Left lobe of liver (tissue), 2 donors: ENCODE measurements at places on chromosomes 3 and 15. TPM values are rescaled to one million over a fixed set of nuclear protein-coding genes. Genes with fewer than 3 reads are reported as not detected.
A peak's percentile ranks its signal among the peaks of the same experiment; 100 is the strongest.

DNA sequence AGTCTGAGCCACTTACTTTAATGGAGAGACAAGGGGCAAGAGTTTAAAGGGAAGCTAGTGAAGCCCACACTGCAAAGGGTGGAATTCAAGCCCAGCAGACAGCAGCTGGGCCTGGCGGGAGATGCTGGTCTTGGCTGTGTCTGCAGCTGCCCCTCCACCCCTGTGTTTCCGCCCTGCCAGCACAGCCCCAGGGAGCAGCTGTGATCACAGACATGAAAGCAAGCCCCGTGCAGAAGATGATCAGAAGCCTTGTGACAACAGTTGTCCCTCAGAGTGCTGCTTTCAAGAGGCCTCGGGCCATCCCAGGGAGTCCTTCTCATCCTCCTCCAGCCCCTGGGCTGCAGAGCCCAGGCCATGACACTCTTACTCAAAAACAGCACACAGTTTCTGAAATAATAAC, 24.1 kb upstream of the SLC6A1 start:
- DNase-seq = no peak

Gene FGD5
- total RNA-seq = 4.2 TPM

DNA sequence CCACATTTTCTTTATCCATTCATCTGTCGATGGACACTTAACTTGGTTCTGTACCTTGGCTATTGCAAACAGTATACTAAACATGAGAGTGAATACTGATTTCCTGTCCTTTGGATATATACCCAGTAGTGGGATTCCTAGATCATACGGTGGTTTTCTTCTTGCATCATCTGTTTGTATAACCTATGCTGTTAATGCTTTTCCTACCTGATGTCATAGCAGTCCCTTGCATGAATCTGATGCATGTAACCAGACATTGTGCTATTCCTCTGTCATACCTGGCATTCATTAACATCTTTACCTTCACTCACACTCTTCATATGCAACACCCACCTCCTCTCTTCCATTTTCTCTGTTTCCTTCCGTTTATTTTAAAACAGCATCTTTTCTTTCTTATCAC, 185.2 kb downstream of the KLHL25 start:
- no peak for DNase-seq

DNA sequence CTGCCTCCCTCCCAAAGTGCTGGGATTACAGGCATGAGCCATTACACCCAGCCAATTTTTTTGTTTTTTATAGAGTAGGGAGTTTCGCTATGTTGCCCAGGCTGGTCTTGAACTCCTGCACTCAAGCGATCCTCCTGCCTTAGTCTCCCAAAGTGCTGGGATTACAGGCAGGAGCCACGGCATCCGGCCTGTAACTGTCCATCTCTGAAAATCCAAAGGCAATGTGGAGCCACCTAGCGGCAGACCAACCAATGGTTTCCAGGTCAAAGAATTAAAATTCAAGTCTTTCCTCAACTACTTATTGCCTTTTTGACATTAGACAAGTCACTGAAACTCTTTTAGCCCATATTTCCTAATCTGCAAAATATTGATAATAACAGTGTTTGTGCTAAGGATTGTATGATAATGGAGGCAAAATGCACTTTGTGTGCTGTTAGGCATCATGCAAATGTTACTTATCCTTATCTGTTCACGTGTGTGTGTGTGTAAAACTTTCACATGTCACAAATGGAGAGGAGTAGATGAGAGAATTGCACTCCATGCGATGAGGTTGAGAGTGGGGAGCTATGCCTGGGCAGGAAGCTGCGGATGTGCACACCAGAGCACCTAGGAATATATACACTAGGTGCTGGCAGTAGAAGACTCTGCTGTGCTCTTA, 48.7 kb downstream of the COL8A1 start:
- DNase-seq = peak; percentile 48

Gene DMXL2
- 9.9 TPM for total RNA-seq

GRCh38 chr3:172074032-172074431, 34.7 kb downstream of the FNDC3B start:
- no peak for DNase-seq

DNA sequence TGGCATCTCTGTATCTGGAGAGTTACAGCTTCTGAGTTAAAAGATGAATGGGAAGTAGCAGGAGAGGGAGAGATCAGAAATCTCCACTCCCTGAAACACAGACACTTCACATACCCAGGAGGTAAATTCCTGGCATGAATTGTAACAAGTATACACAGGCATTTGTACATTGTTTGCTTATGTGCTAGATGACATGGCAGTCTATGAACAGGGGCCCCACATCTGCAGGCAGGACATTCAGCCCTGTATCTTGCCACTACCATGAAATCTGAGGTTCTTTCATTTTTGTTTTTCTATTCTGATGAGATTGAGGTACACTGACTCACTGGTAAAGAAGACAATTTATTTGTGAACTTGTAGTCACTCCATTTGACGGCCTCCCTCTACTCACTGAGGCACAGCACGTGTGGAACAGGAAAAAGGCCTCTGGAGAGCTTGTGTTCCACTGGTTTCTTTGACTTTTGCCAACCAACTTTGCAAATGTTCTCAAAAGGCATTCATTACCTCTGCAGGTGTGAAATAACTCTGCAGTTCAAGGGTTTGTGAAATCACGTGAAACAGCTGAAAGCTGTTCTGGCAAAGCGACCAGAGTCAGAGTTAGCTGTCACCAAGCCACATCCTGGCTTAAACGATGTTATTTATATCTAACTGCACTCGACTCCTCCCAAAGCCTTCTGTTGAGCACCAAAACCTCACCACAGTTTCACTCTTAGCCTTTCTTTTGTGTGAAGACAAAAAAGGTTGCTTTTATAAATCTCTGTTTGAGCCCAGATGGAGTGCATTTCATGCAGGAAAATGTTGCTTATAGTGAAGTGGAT, 401.3 kb upstream of the CFAP20DC start:
- no peak for DNase-seq

Gene HYAL1
- total RNA-seq = 140 TPM

GRCh38 chr3:13106308-13107001, 33.2 kb upstream of the IQSEC1 start:
- DNase-seq = no peak

GRCh38 chr15:101810456-101810855, 1.5 kb upstream of the OR4F15 start:
- DNase-seq = no peak

- no peak for DNase-seq
Observed at GRCh38 chr3:191380001-191380400, 49.7 kb upstream of the UTS2B start.

DNA sequence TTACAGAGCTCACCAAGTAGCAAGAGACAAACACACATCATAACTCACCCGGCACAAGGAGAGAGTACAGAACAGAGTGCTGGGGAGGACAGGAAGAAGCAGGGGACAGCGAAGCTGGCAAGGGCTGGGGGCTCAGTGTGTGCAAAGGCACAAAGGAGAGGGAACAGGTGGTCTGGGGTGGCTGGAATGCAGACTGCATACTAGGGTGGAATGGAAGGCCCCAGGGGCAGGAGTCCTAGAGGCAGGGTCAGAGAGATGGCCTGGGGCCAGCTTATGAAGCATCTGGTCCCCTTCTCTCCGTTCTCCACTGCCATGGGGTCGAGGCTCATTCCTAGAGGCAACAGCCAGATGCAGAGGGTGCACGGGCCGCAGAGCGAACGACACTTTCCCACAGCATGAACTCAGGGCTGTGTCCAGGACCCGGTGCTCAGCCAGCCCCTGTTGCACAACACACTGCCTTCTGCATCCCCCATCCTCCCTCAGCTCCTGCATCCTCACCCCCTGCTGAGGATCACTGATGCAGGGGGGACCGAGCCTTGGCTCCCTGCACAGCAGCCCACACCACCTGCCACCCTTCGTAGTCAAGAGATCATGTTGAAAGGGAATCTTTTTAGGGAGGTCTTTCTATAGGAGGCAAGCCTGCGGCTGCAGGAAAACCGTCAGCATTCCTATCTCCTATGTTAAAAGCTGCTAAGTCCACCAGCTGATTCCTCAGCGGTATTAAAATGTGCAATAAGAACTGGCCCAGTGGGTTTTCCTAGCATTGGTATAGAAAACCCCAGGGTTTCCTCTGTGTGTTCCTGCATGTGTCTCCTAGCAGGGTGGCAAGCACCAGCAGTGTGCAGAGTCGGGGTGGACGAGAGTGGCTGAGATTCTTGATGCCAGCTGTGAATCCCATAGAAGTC, 293.5 kb downstream of the UACA start:
- no peak for DNase-seq

DNA sequence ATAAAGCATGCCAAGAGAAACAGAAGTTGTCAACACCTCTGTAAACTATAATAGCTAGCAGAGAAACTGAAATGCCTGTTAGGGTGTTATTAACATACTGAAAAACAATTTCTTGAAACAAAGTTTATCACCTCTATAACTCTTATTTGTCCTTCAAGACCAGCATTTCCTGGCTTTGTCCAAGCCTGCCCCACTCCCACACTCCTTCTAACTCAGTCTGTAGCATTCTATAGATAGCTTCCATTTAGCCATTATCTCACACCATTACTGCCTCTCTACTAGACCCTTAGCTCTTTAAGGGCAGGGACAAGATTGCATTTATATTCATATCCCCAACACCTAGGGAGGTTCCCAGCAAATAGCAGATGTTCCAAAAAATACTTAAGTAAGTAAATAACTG, 36.5 kb downstream of the GK5 start:
- DNase-seq = no peak

DNA sequence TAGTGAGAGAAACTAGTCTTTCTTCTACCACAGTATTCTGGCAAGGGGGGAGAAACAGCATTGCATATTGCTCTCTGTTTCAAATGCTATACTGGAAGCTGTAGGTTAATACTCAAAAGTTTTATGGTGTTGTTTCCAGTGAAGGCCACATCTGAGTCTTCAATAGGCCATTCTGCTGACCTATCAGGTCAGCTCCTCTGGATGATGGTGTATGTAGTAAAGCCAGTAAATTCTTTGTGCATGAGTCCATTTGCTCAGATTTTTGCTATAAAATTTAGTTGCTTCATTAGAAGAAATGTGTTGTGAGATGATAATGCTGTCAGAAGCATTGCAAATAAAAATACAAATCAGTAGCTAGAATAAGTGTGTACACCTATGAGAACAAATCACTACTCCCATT, 64.9 kb upstream of the RBMS3 start:
- DNase-seq = no peak

- no peak for DNase-seq
Observed at GRCh38 chr3:143563786-143564185, 284.5 kb downstream of the SLC9A9 start.

- no peak for DNase-seq
Observed at GRCh38 chr3:148901987-148902791, 37.1 kb downstream of the CPA3 start.

Gene TLR9
- total RNA-seq = not detected

Gene RASA2
- 3.7 TPM for total RNA-seq

Gene ACTL6A
- total RNA-seq = 11.8 TPM

GRCh38 chr3:104629038-104629437, 737.7 kb upstream of the ALCAM start:
- no peak for DNase-seq

GRCh38 chr3:170055209-170055608, 17.4 kb downstream of the GPR160 start:
- no peak for DNase-seq

- no peak for DNase-seq
Observed at GRCh38 chr15:61037031-61037430, 192.1 kb downstream of the RORA start.

- DNase-seq = peak; percentile 37
Observed at GRCh38 chr15:100728371-100729201, 126.2 kb downstream of the ASB7 start.

Gene TNNC1
- 0.25 TPM for total RNA-seq

Gene CPN2
- 159 TPM for total RNA-seq

DNA sequence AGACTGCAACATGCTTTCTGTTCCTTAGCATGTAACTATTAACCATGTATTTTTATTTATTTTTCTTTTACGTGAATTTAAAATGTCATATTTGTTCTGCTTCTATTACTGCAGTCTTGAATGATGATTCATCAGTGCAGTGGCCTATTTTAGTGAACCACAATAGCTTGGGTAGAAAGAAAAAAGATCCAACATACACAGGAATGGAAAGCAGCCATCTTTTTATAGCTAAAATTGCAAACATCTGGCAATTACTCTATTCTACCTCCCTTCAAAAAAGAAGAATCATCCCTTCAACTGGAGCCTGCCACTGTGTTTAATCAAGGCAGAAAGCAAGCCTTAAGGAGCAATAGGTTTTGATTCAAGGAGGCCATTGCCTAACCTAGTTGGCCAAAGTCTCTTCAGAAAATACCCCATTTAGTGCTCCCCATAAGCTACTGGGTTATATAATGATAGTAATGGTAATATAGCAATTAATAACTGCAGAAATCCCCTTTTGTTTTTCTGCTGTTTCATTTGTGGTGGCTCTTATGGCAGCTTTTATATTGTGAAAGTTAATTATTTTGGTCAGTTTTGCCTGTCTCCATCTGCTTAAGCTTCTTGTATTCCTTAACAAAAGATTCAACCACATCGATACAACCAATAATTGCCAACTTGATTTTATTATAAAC, 267.3 kb downstream of the LPP start:
- DNase-seq = no peak

GRCh38 chr3:185151964-185152409, 873 bp downstream of the C3orf70 start:
- DNase-seq = no peak

GRCh38 chr3:43104660-43105595, 951 bp downstream of the POMGNT2 start:
- no peak for DNase-seq

- DNase-seq = no peak
Observed at GRCh38 chr15:84836844-84837243, 19.7 kb downstream of the ALPK3 start.

DNA sequence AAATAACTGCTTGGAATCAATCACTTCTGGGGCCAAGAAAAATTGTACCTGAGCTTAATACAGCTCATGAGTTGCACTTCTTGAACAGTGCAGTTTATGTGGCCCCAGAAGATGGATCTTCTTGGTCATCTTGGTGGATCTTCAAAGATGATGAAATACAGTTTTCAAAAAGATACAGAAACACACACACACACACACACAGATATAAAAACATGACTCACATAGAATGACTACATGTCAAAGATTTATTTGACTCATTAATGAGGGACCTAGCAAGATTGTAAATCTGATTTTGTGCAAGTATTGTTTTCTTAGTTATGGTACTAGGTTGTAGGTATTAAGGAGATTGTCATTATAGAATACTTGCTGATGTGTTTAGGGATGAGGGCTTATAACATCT, 32.6 kb downstream of the PDCD6IP start:
- DNase-seq = no peak

Gene GOLGA6A
- 1.6 TPM for total RNA-seq

Gene GOLGA8G
- total RNA-seq = not detected

Gene SERPINI1
- total RNA-seq = 0.86 TPM

Gene MASP1
- 93.7 TPM for total RNA-seq

DNA sequence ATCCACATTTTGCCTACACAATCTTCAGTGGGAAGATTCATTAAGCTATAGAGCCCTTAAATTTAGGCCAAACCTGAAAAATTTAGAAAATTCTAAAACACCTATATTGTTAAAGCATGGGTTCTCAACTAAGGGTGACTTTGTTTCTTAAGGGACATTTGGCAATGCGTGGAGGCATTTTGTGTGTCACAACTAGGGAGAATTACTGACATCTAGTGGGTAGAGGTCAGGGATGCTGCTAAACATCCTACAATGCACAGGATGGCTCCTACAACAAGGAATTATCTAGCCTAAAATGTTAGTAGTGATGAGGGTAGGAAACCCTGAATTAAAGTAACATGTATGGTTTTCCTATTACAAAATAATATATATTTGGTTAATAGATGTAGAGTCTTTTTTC, 55.8 kb downstream of the TBC1D5 start:
- DNase-seq = no peak

Gene SLC51B
- 0.75 TPM for total RNA-seq

GRCh38 chr3:72160351-72160750, 375.4 kb upstream of the PROK2 start:
- DNase-seq = no peak

- DNase-seq = no peak
Observed at GRCh38 chr3:138786788-138787271, 47.9 kb downstream of the PIK3CB start.
